ENCODE measurements at places on chromosomes 16 and 17.

- no peak overlapping the region for H3K27ac ChIP-seq
- peaks cover 43% of the 10 kb centered on the region for H3K36me3 ChIP-seq
- DNase-seq: no peak
These were observed 8.6 kb upstream of the SOST start for GRCh38 chr17:43767053-43767712.

DNA sequence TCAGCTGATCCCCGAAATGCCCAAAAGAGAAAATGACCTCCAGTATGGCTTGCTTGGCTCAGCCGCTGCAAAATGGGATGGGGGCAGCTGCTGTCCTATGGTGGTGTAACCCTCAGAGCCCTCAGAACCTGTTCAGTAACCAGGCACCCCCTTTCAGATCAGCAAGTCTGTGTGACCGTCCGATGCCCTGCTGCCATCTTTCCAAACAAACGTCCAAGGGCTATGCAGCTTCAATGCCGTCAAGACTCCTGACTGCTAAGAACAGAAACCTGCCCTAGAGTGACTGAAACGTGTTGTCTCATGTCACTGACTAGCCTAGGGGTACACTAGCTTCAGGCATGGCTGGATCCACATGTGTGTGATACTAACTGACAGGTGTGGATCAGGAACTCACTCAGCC is 70.4 kb downstream of the GNAO1 start:
- no peaks in the 10 kb centered on the region for H3K27me3 ChIP-seq
- no peaks in the 10 kb centered on the region for H3K4me1 ChIP-seq
- H3K27ac ChIP-seq: no peak overlapping the region
- no peak overlapping the region for H3K4me3 ChIP-seq
- H3K36me3 ChIP-seq: no peaks in the 10 kb centered on the region

DNA sequence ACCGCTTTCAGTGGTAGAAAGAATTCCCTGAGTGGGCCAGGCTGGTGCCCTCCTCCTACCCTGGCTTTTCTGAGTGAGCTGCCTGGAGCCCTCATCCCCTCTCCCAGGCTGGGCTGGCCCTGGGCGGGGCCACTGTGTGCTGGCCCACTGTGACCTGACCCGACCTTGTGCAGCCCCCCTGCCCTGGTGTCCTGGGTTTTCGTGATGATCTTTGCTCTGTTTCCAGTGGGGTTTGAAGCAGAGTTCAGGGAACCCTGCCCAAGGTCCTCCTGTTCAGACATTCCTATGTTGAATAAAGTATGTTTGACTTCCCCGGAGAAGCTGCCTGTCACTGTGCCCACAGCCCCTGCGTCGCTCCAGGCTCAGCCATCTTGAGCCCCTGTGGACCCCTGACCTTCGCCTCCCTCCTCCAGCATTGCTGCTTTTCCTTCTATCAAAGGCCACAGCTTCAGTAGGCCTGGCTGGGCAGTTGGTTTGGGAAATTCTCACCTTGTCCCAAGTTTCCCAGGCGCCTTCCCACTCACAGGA is 13.7 kb upstream of the NAGLU start:
- peak; percentile 49 for DNase-seq
- H3K27me3 ChIP-seq: no peaks in the 10 kb centered on the region
- H3K4me1 ChIP-seq: peaks cover 83% of the 10 kb centered on the region
- H3K36me3 ChIP-seq: peaks cover 5% of the 10 kb centered on the region
- H3K27ac ChIP-seq: peak overlapping the region; percentile 65

DNA sequence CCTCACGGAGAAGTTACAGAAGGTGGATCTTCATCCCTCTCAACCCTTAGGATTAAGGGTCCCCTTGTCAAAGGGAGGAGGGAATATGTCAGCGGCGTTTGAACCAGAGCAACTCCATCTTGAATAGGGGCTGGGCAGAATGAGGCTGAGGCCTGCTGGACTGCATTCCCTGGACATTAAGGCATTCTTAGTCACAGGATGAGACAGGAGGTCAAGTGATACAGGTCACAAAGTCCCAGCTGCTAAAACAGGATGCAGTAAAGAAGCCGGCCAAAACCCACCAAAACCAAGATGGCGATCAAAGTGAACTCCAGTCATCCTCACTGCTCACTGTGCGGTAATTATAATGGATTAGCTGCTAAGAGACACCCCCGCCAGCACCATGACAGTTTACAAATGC is 36.7 kb downstream of the RBFOX3 start:
- H3K36me3 ChIP-seq: no peaks in the 10 kb centered on the region
- H3K27ac ChIP-seq: no peak overlapping the region
- DNase-seq: no peak
- H3K27me3 ChIP-seq: no peaks in the 10 kb centered on the region
- H3K4me3 ChIP-seq: no peak overlapping the region

DNA sequence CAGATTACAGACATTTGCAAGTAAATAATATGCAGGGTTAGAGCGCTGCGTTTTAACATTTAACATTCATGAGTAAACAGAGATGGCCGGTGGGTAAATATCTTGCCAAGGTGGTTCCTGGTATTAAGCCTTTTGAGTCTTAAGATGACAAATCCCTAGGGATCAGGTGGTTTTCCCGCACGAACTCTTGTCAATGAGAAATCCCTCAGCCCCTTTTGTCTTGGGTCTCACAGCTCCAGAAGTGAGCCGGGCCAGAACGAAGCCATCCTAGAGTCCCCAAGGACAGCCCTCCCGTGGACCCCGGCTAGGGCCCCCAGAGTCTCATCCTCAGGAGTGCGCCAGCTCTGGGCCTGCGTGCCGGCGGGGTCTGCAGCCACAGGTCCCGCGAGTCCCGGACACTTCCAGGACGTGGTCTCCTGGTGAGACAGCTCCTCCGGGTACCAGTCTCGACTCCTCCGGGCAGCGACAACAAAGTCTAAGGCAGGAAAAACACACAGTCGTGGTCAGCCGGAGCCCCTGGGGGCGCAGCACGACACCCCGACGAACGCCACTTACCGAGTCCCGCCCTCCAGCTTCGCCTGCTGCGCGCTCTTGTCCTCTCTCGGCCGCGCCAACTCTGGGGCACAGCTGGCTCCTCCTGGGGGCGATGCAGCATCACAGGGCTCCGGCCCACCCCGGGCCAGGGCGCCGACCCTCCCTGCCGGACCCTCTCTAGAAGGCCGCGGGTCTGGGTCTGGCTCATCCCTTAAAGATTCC is 13.3 kb downstream of the MIS12 start:
- H3K27ac ChIP-seq: no peak overlapping the region
- H3K4me3 ChIP-seq: no peak overlapping the region
- no peaks in the 10 kb centered on the region for H3K27me3 ChIP-seq
- DNase-seq: peak; percentile 63

- H3K27me3 ChIP-seq: no peaks in the 10 kb centered on the region
- peaks cover 6% of the 10 kb centered on the region for H3K4me1 ChIP-seq
- H3K27ac ChIP-seq: peak overlapping the region; percentile 80
- no peak for DNase-seq
These were observed 15.5 kb downstream of the HIC1 start for GRCh38 chr17:2070241-2071023.

DNA sequence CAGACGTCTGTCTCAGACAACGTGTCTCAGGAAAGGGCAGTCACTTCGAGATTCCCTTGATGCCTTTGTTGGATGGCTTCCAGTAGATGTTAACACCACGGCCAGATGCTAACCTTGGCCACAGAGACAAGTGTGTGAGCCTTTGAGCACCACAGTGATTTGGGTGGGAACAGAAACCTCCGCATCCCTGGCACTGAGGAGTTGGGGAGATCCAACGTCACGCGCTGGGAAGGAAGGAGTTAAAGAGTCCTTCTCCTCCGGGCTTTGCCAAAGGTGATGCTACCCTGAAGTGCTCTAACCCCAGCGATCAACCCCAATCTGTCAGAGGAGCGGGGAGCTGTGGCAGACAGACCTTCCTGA is 3.0 kb upstream of the ABR start:
- no peaks in the 10 kb centered on the region for H3K27me3 ChIP-seq
- H3K27ac ChIP-seq: no peak overlapping the region
- peaks cover 35% of the 10 kb centered on the region for H3K4me1 ChIP-seq

- H3K36me3 ChIP-seq: no peaks in the 10 kb centered on the region
- H3K4me1 ChIP-seq: peaks cover 5% of the 10 kb centered on the region
- no peak overlapping the region for H3K4me3 ChIP-seq
- peaks cover 12% of the 10 kb centered on the region for H3K27me3 ChIP-seq
- DNase-seq: peak; percentile 68
These were observed 17.1 kb upstream of the C17orf113 start for GRCh38 chr17:42067371-42068091.

DNA sequence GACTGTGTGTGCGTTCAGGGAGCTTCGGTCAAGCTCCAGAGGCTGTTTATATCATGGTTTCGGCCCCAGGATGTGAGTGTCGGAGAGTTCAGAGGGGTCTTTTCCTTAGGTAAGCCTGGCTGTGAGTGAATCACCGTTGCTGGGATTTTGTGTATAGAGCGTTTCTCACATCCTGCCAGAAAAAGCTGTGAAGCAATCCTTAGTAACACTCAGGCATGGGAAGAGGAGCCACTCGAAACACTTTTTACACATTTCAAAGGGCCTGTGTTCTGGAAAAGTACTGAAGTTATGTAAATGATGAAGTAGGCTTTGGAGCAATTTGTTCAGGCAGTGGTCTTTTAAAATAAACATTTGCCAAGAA is 662 bp downstream of the PGS1 start:
- no peaks in the 10 kb centered on the region for H3K36me3 ChIP-seq
- H3K27me3 ChIP-seq: no peaks in the 10 kb centered on the region
- no peak for DNase-seq

DNA sequence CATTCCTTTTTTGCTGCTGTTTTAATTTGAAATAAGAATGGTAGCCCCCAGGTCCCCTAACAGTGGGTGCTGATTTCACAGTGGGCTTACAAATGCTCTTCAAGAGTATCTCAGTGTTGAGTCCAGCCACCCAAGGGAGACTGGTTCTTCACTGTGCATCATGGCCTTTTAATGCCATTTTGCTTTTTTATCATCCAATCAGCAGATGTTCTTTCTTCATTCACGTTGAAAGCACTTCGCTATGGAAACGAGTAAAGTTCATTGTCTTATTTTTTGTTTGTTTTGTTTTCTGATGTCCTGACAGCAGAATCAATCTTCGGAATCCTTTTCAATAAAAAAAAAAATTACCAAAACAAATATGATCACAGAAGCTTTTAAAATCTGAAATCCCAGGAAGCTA is 429.0 kb downstream of the MAF start:
- H3K4me3 ChIP-seq: no peak overlapping the region
- H3K27me3 ChIP-seq: no peaks in the 10 kb centered on the region
- no peaks in the 10 kb centered on the region for H3K36me3 ChIP-seq
- H3K27ac ChIP-seq: no peak overlapping the region
- DNase-seq: no peak
- peaks cover 13% of the 10 kb centered on the region for H3K4me1 ChIP-seq

GRCh38 chr17:58325976-58326468 is 2.6 kb downstream of the TSPOAP1 start:
- no peaks in the 10 kb centered on the region for H3K27me3 ChIP-seq
- no peaks in the 10 kb centered on the region for H3K36me3 ChIP-seq
- H3K27ac ChIP-seq: no peak overlapping the region
- H3K4me1 ChIP-seq: peaks cover 11% of the 10 kb centered on the region
- DNase-seq: no peak

DNA sequence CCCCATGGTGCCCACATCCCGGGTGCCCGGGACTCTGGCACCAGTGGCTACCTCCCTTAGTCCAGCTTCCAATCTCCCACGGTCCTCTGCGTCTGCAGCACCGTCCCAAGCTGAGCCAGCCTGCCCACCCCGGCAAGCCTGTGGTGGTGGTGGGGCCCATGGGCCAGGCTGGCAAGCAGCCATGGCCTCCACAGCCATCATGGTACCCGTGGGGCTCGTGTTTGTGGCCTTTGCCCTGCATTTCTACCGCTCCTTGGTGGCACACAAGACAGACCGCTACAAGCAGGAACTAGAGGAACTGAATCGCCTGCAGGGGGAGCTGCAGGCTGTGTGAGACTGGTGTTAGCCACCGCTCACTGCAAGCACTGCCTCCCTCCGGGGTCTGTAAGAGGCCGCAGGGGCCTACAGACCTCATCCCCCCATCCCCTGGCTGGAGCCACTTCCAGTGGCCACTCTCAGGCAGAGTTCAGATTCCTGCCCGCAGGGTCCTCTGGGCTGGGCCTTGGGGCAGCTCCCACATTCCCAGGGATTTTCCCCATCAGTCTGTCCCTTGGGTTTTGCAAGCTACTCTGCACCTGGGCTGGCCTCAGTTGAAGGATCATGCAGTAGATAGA is 3.9 kb upstream of the SETD1A start:
- H3K27me3 ChIP-seq: no peaks in the 10 kb centered on the region
- peaks cover 41% of the 10 kb centered on the region for H3K4me1 ChIP-seq
- no peak overlapping the region for H3K4me3 ChIP-seq
- no peaks in the 10 kb centered on the region for H3K36me3 ChIP-seq

GRCh38 chr16:50596762-50597450 is 48.7 kb downstream of the NKD1 start:
- H3K27ac ChIP-seq: no peak overlapping the region
- no peak for DNase-seq
- no peaks in the 10 kb centered on the region for H3K4me1 ChIP-seq
- no peak overlapping the region for H3K4me3 ChIP-seq
- H3K36me3 ChIP-seq: no peaks in the 10 kb centered on the region
- no peaks in the 10 kb centered on the region for H3K27me3 ChIP-seq

DNA sequence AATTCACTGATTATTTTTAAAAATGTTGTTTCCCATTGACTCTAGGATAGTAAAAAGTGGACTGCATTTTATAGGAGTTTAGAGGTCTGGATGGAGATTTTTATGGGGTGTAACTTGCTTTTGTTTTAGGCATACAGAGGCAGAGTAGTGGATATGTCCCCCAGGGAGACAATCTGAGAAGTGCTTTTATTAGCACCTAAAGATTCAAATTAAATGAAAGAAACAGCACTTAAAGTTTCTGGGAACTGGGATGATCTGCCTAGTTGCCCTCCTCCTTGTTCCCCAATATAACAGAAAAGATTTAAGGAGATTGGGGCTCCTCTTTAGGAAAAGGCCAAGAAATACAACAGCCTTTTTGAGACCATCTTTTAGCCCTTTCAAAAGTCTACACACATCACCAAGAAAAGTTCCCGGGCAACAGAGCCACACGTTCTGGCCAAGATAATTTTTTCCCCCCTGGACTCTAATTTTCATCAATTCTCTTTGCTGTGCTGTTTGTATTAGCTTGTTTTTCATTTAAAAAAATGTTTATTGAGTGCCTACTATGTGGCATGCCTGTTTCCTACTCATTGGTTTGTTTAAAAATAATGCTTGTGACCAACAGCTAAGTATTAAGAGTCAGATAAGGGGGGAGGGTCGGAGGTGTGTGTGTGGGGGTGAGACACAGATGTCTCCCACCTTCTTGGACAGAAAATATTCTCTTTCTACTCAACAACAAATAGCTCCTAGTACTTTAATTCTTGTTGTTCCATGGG is 2.5 kb upstream of the IGF2BP1 start:
- peaks cover 97% of the 10 kb centered on the region for H3K27me3 ChIP-seq
- DNase-seq: no peak
- H3K4me3 ChIP-seq: no peak overlapping the region
- no peaks in the 10 kb centered on the region for H3K4me1 ChIP-seq

DNA sequence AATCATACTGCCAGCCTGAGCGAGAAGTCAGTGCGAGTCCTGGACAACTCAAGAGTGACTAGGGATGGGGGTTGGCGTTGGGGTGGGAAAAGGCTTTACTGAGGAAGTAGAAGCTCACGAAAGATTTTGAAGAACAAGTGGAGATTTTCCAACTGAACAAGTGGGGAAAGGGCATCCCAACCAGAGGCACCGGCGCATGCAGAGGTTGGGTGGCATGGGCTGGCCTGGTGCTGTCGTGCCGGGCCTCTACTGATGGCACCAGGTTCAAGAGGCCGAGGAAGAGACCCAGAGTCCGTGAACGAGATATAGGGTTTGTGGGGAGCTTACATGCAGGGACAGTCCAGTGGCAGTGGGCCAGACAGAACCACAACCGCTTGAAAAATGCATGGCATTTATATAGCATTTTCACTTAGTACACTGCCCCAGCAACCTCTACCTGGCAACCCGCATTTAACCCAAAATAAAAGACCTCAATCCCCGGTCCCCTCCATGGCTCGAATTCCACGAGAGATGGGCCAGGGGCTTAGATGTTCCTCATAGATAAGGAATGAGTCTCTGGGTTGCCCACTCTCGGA is 7.7 kb upstream of the ITGA3 start:
- no peaks in the 10 kb centered on the region for H3K27me3 ChIP-seq
- H3K4me1 ChIP-seq: peaks cover 6% of the 10 kb centered on the region
- no peak overlapping the region for H3K4me3 ChIP-seq
- DNase-seq: no peak

Data from adrenal gland (tissue), 19 donors.